ENCODE measurements at places on chromosomes 6 and 20. TPM values are rescaled to one million over a fixed set of nuclear protein-coding genes. Genes with fewer than 3 reads are reported as not detected.

Gene CST4
- total RNA-seq = not detected

Gene PTCRA
- not detected for total RNA-seq

Gene BEND3
- 4.3 TPM for total RNA-seq

Gene ATP9A
- total RNA-seq = 11.0 TPM

Gene SNX3
- total RNA-seq = 358 TPM

Gene MAP1LC3A
- total RNA-seq = 59.8 TPM

Gene IRF4
- total RNA-seq = not detected

Gene KCNQ2
- not detected for total RNA-seq

Gene CTAGE9
- total RNA-seq = not detected

Gene RUNX2
- total RNA-seq = 37.2 TPM

Gene ZNF165
- total RNA-seq = 0.89 TPM

Gene WFDC2
- total RNA-seq = not detected

Gene SAPCD1
- total RNA-seq = 1.7 TPM

Gene TAGAP
- 0.02 TPM for total RNA-seq

Gene LY6G6F
- not detected for total RNA-seq

Gene THEMIS
- total RNA-seq = not detected

Gene RAET1L
- not detected for total RNA-seq

Gene PKIB
- total RNA-seq = 4.2 TPM

Gene HEY2
- not detected for total RNA-seq

Gene TFAP2B
- 0.10 TPM for total RNA-seq

Gene FAM217A
- total RNA-seq = not detected

Gene BLOC1S5
- total RNA-seq = 16.1 TPM

Gene OR2J3
- total RNA-seq = not detected

Gene OTOR
- not detected for total RNA-seq

Gene OLIG3
- total RNA-seq = not detected

Gene POM121L2
- total RNA-seq = not detected

Gene LCA5
- 5.0 TPM for total RNA-seq

Gene MROH8
- total RNA-seq = 2.1 TPM

Gene FBXL4
- 8.8 TPM for total RNA-seq

Gene ANKRD66
- total RNA-seq = not detected

Gene CALHM6
- 6.9 TPM for total RNA-seq

Gene PAK5
- total RNA-seq = 0.05 TPM

Gene CDYL
- 49.2 TPM for total RNA-seq

Gene DCDC2
- total RNA-seq = 0.20 TPM

Gene VSTM2L
- 1.0 TPM for total RNA-seq

Gene HDGFL1
- total RNA-seq = not detected

Measured in M059J (cell line).